ENCODE measurements at places on chromosomes 2 and 18. TPM values are rescaled to one million over a fixed set of nuclear protein-coding genes. Genes with fewer than 3 reads are reported as not detected.

The ADAM23 gene
- 0.63 TPM for total RNA-seq

The HOXD1 gene
- 0.95 TPM for total RNA-seq

The C2orf42 gene
- total RNA-seq = 15.3 TPM

The TFCP2L1 gene
- total RNA-seq = 3.5 TPM

GRCh38 chr18:44149706-44150105, 531.0 kb upstream of the SETBP1 start:
- DNase-seq = no peak

- no peak for DNase-seq
Observed at GRCh38 chr2:234496055-234496834, 636 bp downstream of the ARL4C start.

- DNase-seq = no peak
Observed at GRCh38 chr2:66885775-66886383, 451.0 kb downstream of the MEIS1 start.

- no peak for DNase-seq
Observed at GRCh38 chr2:142688856-142689605, 188.4 kb upstream of the KYNU start.

- DNase-seq = no peak
Observed at GRCh38 chr2:100151310-100151709, 8.9 kb upstream of the AFF3 start.
